ENCODE measurements at places on chromosomes 16 and 17.

DNA sequence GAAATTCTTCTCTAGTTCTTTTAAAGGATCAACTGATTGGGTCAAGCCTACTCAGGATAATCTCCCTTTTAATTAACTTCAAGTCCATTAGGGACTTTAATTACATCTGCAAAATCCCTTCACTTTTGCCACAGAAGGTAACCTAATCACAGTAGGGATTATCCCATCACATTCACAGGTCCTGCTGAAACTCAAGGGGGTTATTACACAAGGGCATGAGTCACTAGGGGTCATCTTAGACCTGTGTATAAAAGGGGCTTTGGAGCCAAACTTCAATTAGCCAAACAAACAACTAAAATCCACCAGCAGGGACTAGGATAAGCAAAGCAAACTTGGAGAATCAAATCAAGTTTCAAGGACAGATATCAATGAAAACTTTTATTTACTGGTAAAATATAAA, 19.4 kb downstream of the CIAPIN1 start:
- DNase-seq: no peak

- no peak for DNase-seq
Observed at GRCh38 chr17:74964988-74965622, 7.5 kb downstream of the HID1 start.

GRCh38 chr17:30104575-30105339, 11.9 kb upstream of the NSRP1 start:
- no peak for DNase-seq

- DNase-seq: no peak
Observed at GRCh38 chr16:12646490-12647274, 157.0 kb downstream of the CPPED1 start.

DNA sequence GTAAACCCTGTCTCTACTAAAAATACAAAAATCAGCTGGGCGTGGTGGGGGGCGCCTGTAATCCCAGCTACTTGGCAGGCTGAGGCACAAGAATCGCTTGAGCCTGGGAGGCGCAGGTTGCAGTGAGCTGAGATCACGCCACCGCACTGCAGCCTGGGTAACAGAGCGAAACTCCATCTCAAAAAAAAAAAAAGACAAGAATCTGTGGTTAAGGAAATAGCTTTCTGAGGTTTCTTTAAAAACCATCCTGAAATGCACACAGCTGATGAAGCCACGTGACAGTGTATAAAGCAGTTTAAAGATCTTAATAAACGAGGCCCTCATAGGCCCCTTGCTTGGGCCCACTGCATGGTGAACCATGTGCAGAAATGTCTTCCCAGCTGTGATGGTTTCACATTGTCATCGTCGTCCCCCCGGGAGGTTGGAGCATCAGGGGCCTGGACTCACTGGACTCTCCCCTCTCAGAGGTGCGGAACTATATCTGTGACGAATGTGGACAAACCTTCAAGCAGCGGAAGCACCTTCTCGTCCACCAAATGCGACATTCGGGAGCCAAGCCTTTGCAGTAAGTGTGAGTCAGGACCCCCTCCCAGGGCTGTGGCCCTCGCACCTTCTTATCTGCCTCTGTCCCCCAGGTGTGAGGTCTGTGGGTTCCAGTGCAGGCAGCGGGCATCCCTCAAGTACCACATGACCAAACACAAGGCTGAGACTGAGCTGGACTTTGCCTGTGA, 16.2 kb downstream of the ZNF276 start:
- DNase-seq: no peak

GRCh38 chr17:69567130-69567529, 152.6 kb downstream of the MAP2K6 start:
- no peak for DNase-seq

- no peak for DNase-seq
Observed at GRCh38 chr17:76501827-76502307, 644 bp upstream of the RHBDF2 start.

- DNase-seq: no peak
Observed at GRCh38 chr17:82338858-82339633, 5.5 kb upstream of the SECTM1 start.

DNA sequence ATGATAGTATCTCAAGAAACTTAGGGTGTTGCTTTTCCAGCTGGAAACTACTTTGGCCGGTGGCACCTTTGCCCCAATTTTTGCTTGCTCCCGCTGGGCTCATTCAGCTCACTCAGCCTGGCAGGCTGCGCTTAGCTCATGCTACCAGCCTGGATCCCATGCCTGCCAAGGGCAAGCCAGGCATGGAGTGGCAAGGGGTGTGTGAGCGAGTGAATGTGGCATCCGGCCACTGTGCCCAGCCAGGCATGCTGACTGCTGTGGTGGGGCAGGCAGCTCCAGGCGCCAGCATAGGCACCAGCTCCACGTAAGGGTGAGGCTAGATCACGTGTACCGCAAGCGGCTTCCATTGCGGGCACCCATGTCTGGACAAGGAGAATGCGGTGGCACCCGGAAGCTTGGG, 9.4 kb downstream of the B3GNT9 start:
- no peak for DNase-seq

GRCh38 chr16:27495191-27495590, 54.5 kb downstream of the GTF3C1 start:
- DNase-seq: peak; percentile 42

DNA sequence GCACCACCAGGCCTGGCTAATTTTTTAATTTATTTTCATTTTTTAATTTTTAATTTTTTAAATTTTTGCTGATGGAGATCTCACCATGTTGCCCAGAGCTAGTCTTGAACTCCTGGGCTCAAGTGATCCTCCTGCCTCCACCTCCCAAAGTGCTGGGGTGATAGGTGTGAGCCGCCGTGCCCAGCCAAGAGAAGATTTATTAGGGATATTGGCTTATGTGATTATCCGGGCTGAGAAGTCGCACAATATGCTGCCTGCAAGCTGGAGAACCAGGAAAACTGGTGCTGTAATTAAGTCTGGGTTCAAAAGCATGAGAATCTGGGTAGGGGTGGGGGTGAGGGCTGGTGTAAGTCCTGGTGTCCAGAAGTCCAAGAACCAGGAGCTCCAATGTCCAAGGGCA, 2.5 kb upstream of the C16orf90 start:
- no peak for DNase-seq

Data from AG04449 (cell line).